Smooth muscle cell of the umbilical artery (primary cell): ENCODE measurements at places on chromosomes 7 and 10. TPM values are rescaled to one million over a fixed set of nuclear protein-coding genes. Genes with fewer than 3 reads are reported as not detected.

ZNF25 gene
- 17.2 and 18.1 TPM in 2 replicates for total RNA-seq

PDZD7 gene
- 1.2 and 1.5 TPM in 2 replicates for total RNA-seq

OR2A42 gene
- under 0.01 TPM in 1 of 2 replicates, not detected in the other for total RNA-seq

CHAT gene
- not detected in 2 replicates for total RNA-seq

C7orf57 gene
- not detected in 2 replicates for total RNA-seq

TBATA gene
- not detected in 2 replicates for total RNA-seq

AKR1C4 gene
- total RNA-seq, result not detected in 2 replicates

CADPS2 gene
- total RNA-seq, result 8.6 and 23.5 TPM in 2 replicates

ARMH3 gene
- 11.7 and 12.2 TPM in 2 replicates for total RNA-seq

ITPRID1 gene
- total RNA-seq, result not detected in 2 replicates

TMEM139 gene
- not detected in 2 replicates for total RNA-seq

THAP5 gene
- total RNA-seq, result 21.6 and 22.6 TPM in 2 replicates

CCDC172 gene
- not detected in 2 replicates for total RNA-seq

NEUROD6 gene
- total RNA-seq, result not detected in 2 replicates

ABCB1 gene
- total RNA-seq, result 0.05 TPM in 1 of 2 replicates, not detected in the other

STEAP1 gene
- 12.5 and 20.5 TPM in 2 replicates for total RNA-seq

ZNF487 gene
- 3.3 and 3.9 TPM in 2 replicates for total RNA-seq

RASSF4 gene
- total RNA-seq, result 5.9 and 7.5 TPM in 2 replicates

ABCB4 gene
- total RNA-seq, result 0.14 and 0.30 TPM in 2 replicates

CYP26C1 gene
- 0.09 TPM in 1 of 2 replicates, not detected in the other for total RNA-seq

CLDN3 gene
- not detected in 2 replicates for total RNA-seq

LDB3 gene
- total RNA-seq, result 0.30 and 0.46 TPM in 2 replicates

SLC18A3 gene
- total RNA-seq, result not detected in 2 replicates

IFIT1B gene
- not detected in 2 replicates for total RNA-seq

SSC4D gene
- total RNA-seq, result 0.59 and 0.65 TPM in 2 replicates

CYP2E1 gene
- 0.60 and 0.89 TPM in 2 replicates for total RNA-seq

FAM241B gene
- total RNA-seq, result 0.89 and 1.3 TPM in 2 replicates

TRIM50 gene
- total RNA-seq, result not detected in 2 replicates

NSUN6 gene
- 9.5 and 13.0 TPM in 2 replicates for total RNA-seq

THSD7A gene
- total RNA-seq, result 0.14 and 0.30 TPM in 2 replicates

MBL2 gene
- total RNA-seq, result not detected in 2 replicates

RBP3 gene
- under 0.01 TPM in 1 of 2 replicates, not detected in the other for total RNA-seq

PAPSS2 gene
- total RNA-seq, result 149 and 233 TPM in 2 replicates

CFAP43 gene
- total RNA-seq, result under 0.01 and 0.18 TPM in 2 replicates

LBX1 gene
- total RNA-seq, result not detected in 2 replicates

CLIP2 gene
- 37.4 and 89.4 TPM in 2 replicates for total RNA-seq

TAS2R4 gene
- total RNA-seq, result 1.2 and 1.4 TPM in 2 replicates

TRPV6 gene
- total RNA-seq, result not detected in 2 replicates

SRRM3 gene
- total RNA-seq, result 0.30 TPM in 1 of 2 replicates, not detected in the other

FAM221A gene
- total RNA-seq, result 1.2 and 2.0 TPM in 2 replicates

PPP1R9A gene
- total RNA-seq, result 0.30 and 0.51 TPM in 2 replicates

GNAT3 gene
- total RNA-seq, result not detected in 2 replicates

MSMB gene
- total RNA-seq, result not detected in 2 replicates

ASZ1 gene
- total RNA-seq, result not detected in 2 replicates

ANKRD1 gene
- 6.2 and 56.1 TPM in 2 replicates for total RNA-seq

LRRC18 gene
- total RNA-seq, result not detected in 2 replicates

PGAM2 gene
- not detected in 2 replicates for total RNA-seq
